ENCODE measurements at places on chromosomes 13 and 19.

GRCh38 chr13:47932950-47933923 lies 67.8 kb downstream of the SUCLA2 start:
- DNase-seq = no peak

- DNase-seq = peak; percentile 92
These were observed 3.8 kb downstream of the PDE4A start for GRCh38 chr19:10424011-10424637.

DNA sequence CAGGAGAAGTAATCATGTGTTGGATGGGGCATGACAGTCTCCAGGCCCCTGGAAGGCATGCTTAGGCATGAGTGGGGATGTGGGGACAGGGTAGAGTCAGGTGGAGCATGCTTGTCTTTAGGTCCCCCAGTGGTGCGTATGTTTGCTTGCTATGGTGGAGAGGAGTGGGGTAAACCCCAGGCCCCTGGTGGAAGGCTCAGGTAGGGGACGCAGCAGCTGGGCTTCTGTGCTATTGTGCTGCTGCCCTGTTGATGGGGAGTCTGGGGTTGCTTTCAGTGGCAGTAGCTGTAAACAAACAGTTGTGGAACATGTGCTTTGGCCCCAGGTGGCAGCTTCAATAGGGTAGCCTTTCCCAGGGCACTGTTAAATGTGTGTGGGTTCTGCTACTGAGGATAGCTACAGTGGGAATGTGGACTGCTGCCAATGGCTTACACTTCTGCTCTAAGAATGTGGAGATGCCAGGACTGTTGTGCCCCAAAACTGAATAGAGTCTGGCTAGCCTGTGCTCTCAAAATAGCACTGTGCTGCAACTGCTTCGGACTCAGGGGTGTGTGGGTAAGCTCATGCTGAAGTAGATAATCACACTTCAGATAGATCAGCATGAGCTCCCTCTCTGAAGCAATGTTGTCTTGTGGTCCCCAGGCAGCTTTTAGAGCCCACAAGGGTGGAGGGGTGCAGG lies 1257.3 kb downstream of the DIAPH3 start:
- DNase-seq = no peak

- peak; percentile 91 for DNase-seq
These were observed 66.0 kb upstream of the FREM2 start for GRCh38 chr13:38620876-38621275.

DNA sequence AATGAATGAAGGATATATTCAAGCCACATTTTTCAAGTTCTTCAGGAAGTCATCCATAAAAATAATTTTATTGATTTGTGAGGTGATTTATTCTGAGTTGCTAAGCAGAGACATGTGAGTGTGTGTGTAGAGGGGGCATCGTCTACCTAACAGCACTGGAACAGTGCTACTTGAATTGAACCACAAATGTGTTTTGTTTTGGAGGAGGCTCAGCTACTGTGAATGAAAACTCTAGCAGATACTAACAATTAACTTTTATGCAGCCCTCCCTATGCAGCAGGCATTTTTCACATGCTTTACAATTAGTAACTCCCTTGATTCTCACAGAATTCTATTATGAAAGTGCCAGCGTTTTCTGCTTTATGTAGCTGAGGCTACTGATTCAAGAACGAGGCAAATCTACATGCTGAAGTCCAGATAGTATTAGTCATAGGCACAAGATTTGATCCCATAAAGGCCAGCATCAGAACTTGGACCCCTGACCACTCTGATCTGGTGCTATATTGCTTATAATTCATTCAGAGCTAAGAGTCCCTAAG lies 103.7 kb downstream of the MYO16 start:
- DNase-seq = no peak

DNA sequence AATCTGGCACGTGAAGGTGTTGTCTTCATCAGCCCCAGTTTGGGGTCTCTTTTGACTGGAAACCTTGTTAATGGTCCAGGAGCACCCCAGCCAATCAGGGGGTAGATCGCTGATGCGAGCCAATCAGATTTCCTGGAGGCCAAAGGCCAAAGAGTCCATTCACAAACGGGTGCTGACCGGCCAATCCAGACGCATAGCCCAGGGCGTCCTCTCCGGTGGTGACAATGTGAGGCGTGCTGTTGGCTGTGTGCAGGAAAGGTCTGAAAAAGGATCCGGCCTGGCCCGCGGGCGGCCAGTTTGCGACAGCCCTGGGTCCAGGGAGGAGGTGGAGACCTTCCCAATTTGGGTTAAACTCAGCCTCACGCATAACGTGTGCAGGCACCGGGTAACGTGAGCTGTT lies 3.1 kb downstream of the MAST3 start:
- DNase-seq = peak; percentile 89

DNA sequence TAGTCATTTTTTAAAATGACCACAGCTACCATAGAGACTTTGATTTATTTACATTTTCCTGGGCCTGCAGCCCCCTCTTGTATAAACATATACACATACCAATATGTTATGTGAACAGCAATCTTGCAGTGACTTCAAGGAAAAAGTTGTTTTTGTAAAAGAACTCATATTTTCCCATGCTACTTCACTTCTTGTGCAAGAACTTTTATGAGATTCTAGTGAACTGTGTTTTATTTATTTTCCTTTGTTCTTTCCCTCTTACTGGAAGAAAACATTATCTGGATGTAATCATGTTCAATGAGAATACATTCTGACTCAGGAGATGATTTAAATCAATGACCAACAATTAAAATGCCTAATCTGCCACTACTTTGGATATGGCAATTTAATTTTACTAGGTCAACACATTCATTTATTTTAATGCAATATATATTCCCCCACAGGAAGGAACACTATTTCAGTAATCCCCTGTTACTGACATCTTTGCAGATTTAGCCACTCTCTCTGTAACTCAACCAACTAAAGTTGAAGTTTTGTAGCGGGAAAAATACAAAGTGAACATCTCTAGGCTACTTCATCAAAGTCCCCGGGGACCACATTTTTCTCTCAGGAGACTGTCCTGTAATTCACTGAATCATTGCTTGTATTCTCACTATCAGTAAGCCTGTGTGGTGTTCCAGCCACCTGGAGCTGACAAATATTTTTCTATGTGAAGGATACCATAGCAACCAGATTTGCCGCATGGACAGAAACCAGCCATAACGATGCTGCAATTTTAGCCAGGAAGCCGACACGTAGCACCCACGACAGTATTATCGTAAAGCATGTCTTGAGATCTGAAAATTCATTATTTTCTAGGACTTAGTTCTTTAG lies 90.5 kb downstream of the STARD13 start:
- DNase-seq = no peak

GRCh38 chr19:48696353-48697010 lies 711 bp downstream of the FUT2 start:
- DNase-seq = peak; percentile 73

DNA sequence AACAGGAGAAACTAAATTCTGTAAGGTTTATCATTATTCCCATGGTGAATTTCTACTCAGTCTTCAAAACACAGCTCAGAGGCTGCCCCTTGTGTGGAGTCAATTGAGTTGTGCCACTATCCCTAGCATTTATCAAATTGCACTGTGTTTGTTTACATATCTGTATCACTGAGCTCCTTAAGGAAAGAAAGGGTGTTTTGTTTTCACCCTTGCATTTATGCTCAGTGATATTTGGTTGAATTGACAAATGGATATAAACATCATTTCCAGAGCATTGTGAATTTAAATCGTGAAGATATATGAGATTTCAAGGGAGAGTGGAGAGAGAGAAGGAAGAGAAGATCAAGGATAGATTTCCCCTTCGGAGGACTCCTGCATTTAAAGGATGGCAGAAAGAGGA lies 55.1 kb upstream of the TNFRSF19 start:
- DNase-seq = no peak

GRCh38 chr19:49916839-49917733 lies 11.9 kb upstream of the ATF5 start:
- DNase-seq = no peak

DNA sequence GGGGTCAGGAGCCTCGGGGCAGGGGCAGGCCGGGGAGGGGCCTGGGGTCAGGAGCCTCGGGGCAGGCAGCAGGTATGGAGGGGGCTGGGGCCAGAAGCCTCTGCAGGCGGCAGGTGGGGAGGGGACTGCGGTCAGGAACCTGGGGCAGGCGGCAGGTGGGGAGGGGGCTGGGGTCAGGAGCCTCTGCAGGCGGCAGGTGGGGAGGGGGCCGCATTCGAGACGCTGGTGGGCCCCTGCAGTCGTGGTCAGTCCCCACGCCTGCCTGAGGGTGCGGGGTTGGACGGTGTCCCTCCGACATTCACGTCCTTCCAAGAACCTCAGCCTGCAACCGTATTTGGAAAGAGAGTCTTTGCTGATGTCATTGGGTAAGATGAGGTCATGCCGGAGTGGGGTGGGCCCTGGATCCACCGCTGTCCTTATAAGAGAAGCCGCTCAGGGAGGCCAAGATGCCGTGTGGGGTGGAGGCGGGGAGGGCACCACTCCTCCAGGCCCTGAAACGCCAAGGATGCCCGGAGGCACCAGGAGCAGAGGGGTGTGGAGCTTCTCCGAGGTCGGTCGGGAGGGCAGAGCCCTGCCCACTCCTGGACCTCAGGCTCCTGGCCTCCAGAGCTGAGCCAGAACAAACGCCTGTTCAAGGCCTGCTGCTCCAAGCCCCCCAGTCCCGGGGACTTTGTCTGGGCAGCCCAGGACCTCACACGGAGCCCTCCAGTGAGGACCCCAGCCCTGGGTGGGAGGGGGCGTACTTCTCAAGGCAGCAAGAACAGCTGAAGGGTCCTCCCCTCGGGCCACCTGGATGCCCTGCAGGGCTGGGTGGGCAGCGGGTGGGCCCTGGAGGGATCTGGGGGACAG lies 30.1 kb downstream of the PIP5K1C start:
- DNase-seq = peak; percentile 85

DNA sequence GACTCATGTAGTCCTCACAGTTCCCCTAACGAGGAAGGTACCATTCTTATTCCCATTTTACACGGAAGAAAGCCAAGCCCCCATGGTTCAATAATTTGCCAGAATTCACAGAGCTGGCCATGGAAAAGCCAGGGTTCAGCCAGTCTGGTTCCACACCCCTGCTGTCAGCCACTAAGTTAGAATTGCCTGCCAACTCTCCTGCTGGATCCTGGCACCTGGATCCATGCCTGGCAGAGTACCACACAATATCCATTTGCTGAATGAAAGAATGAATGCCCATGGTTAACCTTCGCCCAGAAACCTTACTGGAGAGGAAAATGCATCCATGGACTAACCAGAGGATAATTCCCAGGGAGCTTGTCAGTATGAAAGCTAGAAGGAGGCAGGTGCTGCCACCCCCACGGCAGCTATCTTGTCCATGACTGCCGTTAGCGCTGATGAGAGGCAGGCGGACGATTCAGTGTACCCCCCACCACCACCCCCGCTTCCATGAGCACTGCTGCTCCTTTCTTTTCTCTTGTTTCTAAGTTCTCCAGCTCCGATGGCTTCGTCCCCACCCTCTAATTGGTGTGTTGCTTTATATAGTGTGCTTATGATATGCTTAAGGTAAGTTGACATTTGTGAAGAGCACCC lies 114.5 kb downstream of the SLC7A1 start:
- DNase-seq = no peak

DNA sequence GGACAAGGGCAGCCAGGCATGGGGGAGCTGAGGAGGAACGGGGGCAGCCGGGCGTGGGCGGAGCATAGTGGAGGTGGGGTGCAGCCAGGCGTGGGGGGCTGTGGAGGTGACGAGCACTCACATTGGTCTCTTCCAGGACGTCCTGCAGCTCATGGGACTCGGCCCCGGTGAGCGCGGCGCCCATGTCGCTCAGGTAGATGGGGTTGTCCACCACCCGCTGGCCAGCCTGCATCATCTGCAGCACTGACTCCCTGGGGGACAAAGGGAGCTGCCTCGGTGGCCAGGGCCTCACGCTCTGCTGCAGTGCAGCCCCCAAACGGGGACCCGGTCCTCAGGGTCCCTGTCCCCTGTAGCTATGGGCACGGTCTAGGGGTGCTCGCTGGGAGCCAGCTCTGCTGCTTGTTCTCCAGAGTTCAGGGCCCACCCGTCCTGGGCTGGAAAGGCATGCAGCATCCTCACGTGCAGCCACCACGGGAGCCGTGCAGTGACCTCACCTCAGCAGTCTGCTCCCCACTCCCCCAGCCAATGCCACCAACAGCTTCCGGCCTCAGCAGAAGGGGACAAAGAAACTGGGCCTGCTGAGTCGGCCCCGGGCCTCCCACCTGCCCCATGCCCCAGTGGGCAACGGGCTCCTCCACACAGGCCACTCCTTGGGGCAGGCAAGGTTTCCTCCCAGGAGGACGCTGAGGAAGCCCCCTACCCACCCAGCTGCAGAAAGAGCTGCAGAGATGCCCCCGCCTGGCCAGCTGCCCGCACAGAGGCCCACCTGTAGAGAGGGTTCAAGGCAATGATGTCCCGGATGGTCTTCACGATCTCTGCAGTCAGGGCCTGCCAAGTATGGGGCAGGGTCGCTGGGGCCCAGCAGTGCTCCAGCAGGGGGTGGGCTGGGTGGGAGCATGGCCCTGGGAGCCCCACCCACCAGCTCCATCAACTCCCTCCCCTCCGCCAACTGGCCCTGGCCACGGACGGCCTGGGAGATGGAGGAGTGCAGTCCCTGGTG lies 12.1 kb downstream of the LONP1 start:
- peak; percentile 54 for DNase-seq

Measured in islet precursor cell (in vitro differentiated cells).